Thoracic aorta (tissue), 2 donors: ENCODE measurements at places on chromosomes 6 and 20. TPM values are rescaled to one million over a fixed set of nuclear protein-coding genes. Genes with fewer than 3 reads are reported as not detected.

Gene GSTA3
- total RNA-seq: not detected

Gene ZBTB2
- 8.4 TPM for total RNA-seq

Gene MCHR2
- total RNA-seq: not detected

- DNase-seq: no peak
Observed at GRCh38 chr6:107202876-107203468, 87.7 kb upstream of the BEND3 start.

GRCh38 chr6:81792826-81793225, 40.3 kb upstream of the TENT5A start:
- no peak for DNase-seq
